Cerebellar cortex (tissue), 1 donor: ENCODE measurements at places on chromosomes 16 and 17.
A peak's percentile ranks its signal among the peaks of the same experiment; 100 is the strongest.

- peak; percentile 72 for DNase-seq
Measured at GRCh38 chr17:2828397-2829038, 32.3 kb downstream of the RAP1GAP2 start.

- DNase-seq, result no peak
Measured at GRCh38 chr16:68644715-68645493, at the start of gene CDH3. TSS of gene CDH3 (plus strand) at chr16:68645310. CDS start at chr16:68645380, 70 bp downstream.

DNA sequence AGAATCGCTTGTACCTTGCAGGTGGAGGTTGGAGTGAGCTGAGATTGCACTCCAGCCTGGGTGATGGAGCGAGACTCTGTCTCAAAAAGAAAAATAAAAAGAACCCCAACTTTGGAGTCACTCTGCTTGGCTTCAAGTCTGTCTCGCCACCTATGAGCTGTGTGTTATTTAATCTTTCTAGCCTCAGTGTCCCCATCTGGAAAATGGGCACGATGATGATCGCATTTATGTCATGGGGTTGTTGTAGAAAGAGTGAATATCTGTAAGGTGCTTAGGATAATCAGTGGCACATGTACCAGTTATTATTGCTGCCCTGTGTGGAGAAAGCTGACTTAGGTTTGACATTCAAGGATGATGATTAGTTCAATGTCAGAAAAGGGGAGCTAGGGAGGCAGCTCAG lies 319.4 kb downstream of the XYLT1 start:
- no peak for DNase-seq

GRCh38 chr17:76585649-76586593 lies at the start of gene ST6GALNAC2:
TSS of gene ST6GALNAC2 (minus strand) at chr17:76585860. CDS start at chr17:76585808, 52 bp downstream.
- no peak for DNase-seq

DNA sequence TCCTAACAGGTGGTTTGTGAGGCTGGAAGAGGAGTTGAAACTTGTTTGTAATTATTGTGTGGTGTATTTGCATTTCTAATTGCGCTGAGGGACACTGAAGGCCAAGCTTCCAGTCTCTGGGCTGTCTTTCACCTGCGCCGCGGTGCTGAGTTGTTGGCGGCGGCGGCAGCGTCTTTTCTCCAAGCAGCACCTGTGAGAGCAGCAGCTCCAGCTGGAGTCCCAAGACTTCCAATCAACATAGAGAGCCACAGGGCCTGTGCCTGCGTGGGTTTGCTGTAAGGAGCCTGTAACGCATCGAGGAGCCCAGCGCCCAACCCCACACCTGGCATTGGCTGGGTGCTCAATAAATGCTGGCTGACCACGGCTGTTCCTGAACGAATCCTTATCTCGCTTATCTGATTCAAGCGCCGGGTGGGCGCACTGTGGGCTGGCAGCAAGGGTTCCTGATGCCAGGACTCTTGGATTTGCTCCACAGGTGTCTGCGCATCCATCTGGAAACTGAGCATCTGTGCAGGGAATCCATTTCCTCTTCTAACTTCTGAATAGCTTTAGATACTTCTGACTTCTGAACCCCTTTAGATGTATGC lies 138.1 kb downstream of the ASIC2 start:
- DNase-seq, result peak; percentile 66

GRCh38 chr16:24309258-24310142 lies 53.4 kb downstream of the CACNG3 start:
- DNase-seq, result no peak

GRCh38 chr16:3123986-3124886 lies 10.6 kb upstream of the ZNF213 start:
- DNase-seq, result peak; percentile 98

DNA sequence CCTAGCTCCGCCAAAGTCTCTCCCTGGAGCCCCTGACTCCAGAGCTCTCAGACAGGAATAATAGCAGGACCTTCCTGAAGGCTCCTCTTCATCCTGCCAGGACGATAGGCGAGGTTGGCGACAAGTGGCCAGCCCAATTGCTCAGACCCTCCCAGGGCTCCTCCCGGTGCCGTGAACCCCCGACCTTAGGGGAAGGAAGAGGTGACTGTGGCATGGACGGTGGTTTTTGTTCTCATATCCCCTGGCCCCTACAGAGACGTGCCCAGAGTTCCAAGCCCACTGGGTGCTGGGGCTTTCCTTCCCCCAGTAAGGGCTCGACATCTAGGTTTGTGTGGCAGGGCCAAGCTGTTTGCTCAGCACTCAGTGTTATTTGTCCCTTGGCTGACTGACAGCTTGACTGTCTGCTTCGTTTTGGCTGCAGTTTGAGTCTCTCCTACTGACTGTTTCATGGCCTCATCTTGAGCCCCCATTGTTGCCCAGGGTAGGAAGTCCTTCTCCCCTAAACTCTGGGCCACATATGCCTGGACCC lies 4.6 kb upstream of the ADCY7 start:
- no peak for DNase-seq

- no peak for DNase-seq
Measured at GRCh38 chr16:85543536-85543935, 69.6 kb upstream of the GSE1 start.

DNA sequence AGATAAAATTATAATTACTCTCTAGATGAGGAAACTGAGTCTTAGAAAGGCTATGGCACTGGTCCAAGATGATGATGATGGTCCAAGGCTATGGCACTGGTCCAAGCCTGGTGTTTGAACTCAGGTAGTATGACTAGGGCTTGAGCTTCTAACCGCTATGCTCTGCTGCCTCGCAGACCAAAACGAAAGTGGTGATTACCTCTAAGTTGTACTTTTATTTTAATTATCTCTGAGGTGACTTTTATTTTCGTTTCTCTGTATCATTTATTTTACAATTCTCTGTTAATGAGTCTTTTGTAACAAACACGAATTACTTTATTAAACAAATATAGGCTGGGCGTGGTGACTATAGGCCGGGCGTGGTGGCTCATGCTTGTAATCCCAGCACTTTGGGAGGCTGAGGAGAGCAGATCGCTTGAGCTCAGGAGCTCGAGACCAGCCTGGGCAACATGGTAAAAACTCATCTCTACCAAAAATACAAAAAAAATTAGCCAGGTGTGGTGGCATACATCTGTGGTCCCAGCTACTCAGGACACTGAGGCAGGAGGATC lies 5.6 kb downstream of the REXO5 start:
- DNase-seq, result no peak

GRCh38 chr17:36485805-36486203 lies 677 bp upstream of the ZNHIT3 start:
- no peak for DNase-seq

- no peak for DNase-seq
Measured at GRCh38 chr16:68386628-68387027, 61.7 kb downstream of the SMPD3 start.

DNA sequence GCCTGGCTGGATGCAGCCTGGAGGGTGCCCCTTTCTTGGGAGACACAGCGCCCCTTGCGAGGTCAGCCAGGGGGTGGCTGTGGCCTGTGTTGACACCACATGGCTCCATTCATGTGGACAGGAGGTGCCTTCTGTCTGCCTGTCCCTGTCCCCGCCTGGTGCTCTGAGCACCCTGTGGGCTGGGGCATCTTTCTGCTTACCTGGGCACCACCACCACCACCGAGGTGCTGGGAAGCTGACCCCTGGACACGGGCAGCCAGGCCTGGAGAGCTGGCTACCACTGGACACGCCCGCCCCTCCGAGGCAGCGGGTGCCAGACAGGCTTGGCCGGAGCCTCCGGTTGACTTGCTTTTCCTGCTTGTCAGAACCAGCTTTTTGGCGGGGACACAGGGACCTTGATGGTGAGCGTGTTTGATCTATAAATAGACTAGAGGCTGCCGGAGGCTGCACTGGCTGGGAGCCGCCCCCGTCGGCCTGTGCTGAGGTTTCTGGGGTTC lies 121.3 kb upstream of the GSE1 start:
- DNase-seq, result peak; percentile 95

GRCh38 chr17:57038486-57038885 lies 46.6 kb upstream of the AKAP1 start:
- no peak for DNase-seq

DNA sequence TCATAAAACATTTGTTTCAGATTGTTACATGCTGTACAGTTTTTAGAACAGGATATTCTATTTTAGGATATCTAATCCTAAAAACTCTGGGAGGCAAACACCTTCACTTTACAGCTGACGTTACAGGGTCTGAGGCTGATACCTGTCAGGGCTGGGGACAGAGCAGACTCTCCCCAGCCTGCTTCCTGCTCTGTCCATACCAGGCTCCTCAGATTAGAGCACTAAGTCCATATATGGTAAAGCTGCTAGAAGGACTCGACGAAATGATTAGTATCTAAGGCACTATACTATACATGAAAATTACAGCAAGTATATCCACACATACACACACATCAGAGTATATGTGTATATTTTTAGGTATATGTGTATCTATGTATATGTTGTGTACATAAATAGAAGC lies 125.2 kb downstream of the ZFHX3 start:
- DNase-seq, result no peak

DNA sequence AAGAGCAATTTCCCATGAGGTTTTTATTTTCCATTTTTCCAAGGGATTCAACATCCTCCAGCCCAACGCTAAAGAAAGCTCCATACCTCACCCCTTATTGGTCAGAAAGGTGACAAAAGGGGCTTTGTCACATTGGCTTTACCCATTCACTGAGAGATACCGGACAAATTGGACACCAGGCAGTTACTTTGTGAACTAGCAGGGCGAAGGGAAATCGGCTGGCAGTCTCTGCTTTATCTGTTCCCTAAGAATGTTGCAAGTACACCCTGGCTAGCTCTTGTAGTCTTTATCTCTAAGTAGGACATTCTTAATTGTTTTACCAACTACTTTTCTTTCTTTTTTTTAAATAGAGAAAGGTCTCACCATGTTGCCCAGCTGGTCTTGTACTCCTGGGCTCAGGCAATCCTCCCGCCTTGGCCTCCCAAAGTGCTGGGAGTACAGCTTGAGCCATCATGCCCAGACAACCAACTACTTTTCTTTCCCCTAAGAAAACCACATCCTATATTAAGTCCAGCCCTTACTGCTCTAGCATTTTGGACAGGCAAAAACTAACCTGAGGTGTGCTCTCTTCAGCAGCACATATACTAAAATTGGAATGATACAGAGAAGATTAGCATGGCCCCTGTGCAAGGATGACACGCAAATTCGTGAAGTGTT lies 16.8 kb downstream of the PRPSAP1 start:
- DNase-seq, result no peak

GRCh38 chr16:67555795-67556212 lies 6.5 kb upstream of the CTCF start:
- DNase-seq, result no peak

GRCh38 chr17:61458421-61459141 lies 6.4 kb downstream of the TBX4 start:
- no peak for DNase-seq

- DNase-seq, result no peak
Measured at GRCh38 chr17:50544516-50544915, 2.5 kb upstream of the SPATA20 start.

DNA sequence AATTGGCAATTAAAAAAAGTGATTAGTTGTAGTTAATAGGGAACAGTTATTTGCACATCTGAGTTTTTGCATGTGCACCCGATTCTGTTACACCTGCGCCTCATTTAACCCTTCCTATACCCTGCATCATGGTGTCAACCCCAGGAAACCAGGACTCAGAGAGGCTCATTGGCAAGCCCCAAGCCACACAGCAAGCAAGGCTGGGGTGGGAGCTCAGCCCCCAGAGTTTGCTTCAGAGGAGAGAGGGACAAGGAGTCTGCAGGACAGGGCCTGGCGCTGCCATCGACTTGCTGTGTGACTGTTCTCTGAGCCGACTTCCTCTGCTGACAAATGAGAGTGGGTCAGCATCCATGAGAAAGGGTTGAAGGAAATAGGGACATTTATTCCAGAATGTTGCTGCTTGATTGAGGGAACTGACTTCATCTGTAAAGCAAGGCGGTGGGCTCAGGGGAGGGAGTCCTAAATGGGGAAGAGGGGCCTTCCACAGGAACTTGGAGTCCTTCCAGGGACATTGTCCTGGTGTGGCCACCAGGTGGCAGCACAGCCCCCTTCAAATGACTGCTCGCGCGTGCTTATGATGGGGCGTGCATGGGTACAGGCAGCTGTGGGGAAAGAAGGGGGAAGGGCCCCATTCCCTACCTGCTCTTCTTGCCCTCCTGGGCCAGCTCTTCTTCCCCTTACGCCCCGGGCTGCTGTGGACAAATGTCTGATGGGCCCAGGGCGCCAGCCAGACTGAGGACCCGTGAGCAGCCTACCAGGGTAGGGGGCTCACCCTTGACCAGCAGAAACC lies 51.6 kb downstream of the NT5M start:
- peak; percentile 73 for DNase-seq

DNA sequence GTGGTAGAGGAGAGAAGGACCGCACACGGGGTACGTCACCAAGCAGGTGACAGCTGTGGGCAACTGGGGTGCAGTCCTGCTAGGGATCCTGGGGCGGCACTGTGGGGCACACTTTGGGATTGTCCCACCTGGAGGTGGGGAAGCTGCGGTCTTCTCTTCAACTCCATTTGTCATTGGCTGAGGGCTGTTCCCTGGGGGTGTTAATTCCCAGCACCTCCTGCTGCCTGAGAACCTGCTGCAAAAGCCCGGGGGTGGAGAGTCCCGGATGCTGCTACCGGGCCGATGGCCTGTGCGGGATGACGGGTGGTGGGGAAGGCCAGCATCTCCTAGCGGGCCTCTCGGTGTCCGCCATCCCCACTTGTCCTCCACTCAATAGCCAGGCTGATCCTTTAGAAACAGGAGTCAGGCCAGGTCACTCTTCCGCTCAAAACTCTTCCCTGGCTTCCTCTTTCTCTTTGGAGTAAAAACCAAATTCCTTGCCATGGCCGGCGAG lies 100.2 kb downstream of the CYLD start:
- DNase-seq, result no peak

DNA sequence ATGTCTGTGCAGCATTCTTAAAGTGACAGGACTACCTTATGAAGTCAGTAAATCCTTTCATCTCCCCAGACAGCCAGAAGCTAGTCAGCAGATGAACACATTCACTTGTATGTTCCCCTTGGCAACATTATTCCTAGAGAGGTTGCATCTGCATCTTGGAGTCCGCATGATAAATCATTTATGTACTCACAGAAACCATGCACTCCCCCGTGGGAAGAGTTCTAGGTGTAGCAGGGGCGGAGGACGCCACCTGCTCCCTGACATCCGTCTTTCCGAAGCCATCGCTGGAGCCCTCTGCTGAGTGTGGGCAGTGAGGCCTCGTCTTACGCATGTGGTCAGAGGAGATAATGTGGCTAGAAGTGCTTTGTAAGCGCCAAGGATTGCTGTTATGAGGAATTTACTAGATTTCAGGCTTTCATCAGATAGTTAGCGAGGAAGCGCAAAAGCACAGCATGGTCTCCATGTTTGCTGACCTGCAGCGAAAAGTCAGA lies 144.5 kb downstream of the RPTOR start:
- DNase-seq, result no peak

DNA sequence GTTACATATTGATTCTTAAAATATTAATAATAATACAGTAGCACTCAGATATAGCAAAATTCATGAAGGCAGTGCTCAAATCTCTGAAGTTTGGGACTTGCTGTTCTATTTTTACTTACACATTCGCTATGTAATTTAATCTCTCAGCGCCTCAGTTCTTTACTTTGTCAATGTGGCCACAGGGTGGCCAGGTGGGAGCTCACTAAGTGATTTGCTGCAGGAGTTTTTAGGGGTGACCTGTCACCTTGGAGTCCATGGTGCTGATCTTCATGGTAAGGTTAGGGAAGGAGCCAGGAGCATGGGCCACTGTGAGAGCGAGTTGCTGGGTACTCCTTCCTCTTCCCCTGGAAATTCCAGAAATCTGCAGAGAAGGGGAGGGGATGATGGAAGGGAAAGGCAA lies 28.1 kb downstream of the VWA3A start:
- DNase-seq, result no peak

- no peak for DNase-seq
Measured at GRCh38 chr17:68710035-68710780, 109.0 kb upstream of the FAM20A start.
